ENCODE measurements at places on chromosomes 7 and 10. TPM values are rescaled to one million over a fixed set of nuclear protein-coding genes. Genes with fewer than 3 reads are reported as not detected.

DNA sequence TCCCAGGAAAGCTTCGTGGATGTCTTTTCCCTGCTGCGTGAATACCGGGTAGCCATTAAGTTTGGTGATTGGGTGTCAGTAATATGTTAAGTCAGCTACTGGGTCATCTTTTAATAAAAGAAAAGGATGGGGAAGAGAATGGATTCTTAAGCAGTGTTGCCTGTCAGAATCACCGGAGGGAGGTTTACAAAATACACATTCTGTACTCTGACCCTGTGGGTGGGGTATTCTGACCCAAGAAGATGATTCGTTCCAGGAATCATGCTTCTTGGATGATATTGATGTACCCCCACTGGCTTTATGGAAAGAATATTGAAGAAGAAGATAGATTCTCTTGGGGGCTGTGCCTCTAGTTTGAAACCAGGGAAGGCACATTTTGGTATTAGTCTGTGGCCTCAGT, 18.3 kb downstream of the SGPL1 start:
- DNase-seq, result no peak

The GRID2IP gene
- not detected for total RNA-seq

The SPOCK2 gene
- total RNA-seq, result 3.2 TPM

- DNase-seq, result no peak
Observed at GRCh38 chr7:38372290-38372689, 98.9 kb upstream of the TARP start.

DNA sequence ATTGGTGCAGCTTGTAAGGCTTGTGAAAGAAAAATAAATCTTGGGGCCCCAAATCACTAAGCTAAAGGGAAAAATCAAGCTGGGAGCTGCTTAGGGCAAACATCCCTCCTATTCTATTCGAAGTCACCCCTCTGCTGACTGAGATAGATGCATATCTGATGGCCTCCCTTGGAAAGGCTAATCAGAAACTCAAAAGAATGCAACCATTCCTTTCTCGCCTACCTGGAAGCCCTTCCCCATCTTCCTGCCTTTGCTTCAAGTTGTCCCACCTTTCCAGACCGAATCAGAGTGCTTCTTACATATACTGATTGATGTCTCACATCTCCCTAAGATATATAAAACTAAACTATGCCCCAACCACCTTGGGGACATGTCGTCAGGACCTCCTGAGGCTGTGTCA, 240.3 kb downstream of the SKIDA1 start:
- no peak for DNase-seq

DNA sequence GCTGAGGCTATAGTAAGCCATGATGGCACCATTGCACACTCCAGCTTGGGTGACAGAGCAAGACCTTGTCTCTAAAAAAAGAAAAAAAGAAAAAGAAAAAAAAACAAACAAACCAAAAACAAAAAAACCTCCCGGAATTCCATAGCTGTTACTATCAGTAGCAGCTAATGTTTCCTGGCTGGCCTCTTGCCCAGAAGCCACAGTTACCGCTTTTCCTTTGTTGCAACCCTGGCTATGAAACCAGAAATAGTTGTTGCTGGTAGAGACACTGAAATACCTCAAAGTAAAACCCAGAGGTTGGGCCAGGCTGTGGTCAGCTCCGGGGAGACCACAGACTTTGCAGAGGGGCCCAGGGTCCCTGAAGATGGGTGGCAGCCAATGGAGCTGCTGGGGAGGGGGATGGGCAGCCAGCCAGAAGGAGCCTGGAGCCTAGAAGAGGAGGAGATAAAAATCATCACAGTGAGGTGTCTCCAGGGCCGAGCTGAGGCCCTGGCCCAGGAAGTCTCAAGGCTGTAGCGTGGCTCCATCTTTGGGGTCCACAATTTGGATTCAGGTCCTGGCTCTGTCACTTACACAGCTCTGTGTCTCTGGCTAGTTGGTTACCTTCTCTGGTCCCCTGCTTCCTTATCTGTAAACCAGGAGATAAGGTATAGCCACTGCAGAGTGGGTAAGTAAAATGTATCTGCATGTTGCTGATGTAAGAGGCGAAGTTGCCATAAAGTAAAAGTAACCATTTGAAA, 3.4 kb upstream of the CHST12 start:
- no peak for DNase-seq

- DNase-seq, result no peak
Observed at GRCh38 chr10:132408367-132408781, 11.4 kb downstream of the PWWP2B start.

GRCh38 chr7:49479936-49480544, 293.4 kb upstream of the VWC2 start:
- DNase-seq, result no peak

The INSIG1 gene
- total RNA-seq, result 96.2 TPM

- peak; percentile 87 for DNase-seq
Observed at GRCh38 chr10:72334196-72334824, 20.4 kb downstream of the DNAJB12 start.

The ATP5F1C gene
- total RNA-seq, result 356 TPM

DNA sequence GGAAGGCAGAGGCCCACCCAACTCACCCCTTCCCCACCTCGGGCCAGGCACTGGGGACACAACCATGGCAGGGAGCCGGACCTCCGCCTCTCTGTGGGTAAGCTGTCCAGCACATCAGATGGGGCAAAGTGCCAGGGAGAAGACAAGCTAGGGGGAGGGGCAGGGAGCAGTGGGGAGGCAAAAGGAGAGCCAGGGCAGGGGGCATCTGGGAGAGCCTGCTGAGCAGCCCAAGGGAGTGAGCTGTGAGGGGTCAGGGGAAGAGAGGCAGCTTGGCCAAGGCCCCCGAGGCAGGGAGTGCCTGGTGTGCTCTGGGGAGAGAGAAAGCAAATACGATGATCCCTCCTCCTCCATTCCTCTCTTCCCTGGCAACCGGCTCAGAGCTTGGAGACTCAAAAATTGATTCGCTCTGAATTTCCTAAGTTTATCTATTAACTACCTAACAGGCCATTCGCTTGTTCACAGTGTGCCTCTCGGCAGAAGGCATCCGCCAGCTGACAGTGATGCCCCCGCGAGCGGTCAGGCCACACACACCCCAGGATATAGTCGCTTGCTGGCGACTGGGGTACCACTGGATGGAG, 4.5 kb downstream of the CAMK2B start:
- no peak for DNase-seq

DNA sequence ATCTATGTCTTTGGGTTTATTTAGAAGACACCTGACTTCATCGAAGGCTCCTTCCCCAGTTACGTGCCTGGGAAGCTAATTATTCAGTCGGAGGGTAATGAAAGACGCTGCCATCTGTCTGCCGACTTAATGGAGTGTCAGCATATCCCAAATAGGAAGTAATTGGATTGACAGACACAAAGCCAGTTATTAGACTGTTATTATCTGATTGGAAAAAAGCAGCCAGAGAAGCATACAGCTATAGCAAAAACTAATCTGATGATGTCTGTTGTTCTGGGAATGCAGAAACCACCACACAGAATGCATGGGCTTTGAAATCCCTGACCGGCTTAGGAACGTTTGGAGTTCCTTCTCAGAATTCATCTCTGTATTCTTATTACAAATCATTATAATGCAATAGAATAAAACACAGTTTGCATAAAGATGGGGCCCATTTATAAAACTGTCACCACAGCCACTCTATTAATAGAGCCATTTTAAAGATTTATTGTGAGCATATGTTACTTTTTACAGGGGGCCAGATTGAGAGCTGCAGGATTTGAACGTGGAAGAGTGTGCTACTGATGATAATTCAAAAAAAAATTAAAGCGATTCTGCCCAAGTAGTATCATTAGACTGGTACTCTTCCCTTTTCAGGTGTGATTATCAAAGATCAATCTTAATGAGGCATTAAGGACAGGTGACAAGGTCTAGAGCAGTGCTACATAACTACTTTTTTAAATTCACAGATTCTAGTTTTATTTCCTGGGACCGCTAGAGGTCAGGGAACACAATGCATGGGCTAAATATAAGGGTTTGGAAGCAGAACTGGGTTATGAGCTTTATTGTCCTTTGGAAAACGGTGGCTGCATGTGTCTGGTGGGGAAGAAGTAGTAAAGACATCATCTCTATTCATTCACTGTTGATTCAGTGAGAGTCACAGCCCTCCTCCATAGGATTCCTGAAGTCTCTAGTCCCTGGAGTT, 330.1 kb upstream of the LRGUK start:
- no peak for DNase-seq

DNA sequence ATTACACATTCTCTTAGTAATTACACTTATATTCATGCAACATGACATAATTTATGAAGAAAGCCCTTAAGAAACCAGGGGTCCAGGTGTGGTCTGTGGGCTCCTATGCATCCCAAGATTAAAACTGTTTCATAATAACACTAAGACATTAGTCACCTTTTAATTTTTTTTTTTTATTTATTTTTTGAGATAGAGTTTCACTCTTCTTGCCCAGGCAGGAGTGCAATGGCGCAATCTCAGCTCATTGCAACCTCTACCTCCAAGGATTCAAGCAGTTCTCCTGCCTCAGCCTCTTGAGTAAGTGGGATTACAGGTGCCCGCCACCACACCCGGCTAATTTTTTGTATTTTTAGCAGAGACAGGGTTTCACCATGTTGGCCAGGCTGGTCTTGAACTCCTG, 12.5 kb downstream of the GDI2 start:
- no peak for DNase-seq

DNA sequence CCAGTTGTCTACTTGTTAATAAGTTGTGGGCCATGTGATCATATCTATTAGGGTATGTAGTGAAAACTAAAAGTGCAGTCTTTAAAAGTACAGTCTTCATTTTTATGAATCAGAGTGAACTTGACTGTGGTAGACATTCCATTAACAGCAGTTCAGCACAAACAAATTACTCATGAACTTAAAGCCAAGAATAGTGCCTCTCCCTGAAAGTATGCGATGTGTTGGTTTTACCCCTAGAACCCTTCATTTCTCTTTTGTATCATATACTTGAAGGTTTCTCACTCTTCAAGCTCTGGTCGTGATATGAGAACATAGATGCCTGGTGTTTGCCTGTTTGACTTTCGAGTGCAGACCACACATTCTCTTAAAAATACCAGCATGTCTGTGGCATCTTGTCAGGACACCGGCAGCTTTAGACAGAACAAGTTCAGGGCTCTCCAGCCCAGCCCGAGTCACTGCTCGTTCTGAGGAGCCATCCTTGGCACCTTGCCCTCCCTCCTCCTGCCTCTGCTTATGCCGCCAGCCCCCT, 159.3 kb downstream of the LCOR start:
- no peak for DNase-seq

The POP7 gene
- total RNA-seq, result 19.4 TPM

- no peak for DNase-seq
Observed at GRCh38 chr10:88525371-88526069, 57.6 kb downstream of the RNLS start.

The CYP3A4 gene
- total RNA-seq, result not detected

GRCh38 chr7:77565917-77566316, 28.8 kb downstream of the PTPN12 start:
- DNase-seq, result no peak

The VSTM2A gene
- 0.12 TPM for total RNA-seq

DNA sequence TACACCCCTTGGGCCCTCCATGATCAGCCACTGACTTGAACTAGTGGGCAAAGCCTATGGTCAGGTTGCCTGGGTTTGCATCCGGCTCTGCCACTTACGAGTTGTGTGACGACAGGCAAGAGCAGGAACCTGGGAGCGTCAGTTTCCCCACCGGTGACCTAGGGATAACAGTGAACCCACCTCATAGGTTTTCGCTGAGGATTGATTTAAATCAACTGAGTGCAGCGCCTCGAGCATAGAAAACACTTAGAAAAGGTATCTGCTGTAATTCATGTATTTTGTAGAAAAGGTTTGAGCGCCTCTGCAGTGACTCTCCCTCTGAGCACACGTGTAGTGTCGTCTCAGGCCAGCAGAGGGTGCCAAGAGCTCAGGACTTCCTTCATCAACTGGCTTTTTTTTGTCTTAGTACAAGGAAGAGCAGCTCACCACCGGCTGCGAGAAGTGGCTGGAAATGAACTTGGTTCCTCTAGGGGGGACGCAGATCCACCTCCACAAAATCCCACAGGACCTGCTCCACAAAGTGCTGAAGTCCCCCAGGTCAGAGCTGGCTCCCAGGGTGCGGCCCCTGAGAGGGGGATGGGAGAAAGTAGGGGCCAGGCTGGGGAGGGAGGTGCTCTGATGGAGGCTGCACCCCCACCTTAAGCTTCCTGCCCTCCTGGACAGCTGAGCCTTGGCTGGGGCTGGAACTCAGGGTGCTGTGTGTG, 27.7 kb downstream of the BTBD16 start:
- peak; percentile 78 for DNase-seq

GRCh38 chr7:3107228-3107763, 63.6 kb upstream of the CARD11 start:
- no peak for DNase-seq

DNA sequence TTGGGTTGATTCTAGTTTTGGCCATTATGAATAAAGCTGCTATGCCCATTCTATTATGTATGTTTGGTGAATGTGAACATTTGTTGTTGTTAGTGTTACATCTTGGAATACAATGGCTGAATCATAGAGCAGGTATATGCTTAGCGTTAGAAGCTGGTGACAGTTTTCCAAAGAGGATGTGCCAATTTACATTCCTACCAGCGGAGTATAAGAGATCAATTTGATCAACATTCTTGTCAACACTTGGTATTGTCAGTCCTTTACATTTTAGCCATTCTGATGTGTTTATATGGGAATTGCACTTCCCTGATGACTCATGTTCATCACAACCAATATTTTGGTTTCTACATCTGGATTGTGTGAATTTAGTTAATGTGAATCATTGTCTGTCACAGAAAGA, 37.8 kb upstream of the COBL start:
- DNase-seq, result no peak

GRCh38 chr7:95687759-95688343, 84.5 kb upstream of the DYNC1I1 start:
- DNase-seq, result peak; percentile 57

The ATXN7L1 gene
- 8.6 TPM for total RNA-seq

- DNase-seq, result no peak
Observed at GRCh38 chr10:69953851-69954250, 98.8 kb upstream of the MACROH2A2 start.

The MAPK8 gene
- total RNA-seq, result 137 TPM

The PON1 gene
- 1.8 TPM for total RNA-seq

The TSPAN12 gene
- 17.3 TPM for total RNA-seq

GRCh38 chr7:145289384-145289783, 453.5 kb upstream of the TPK1 start:
- DNase-seq, result no peak

DNA sequence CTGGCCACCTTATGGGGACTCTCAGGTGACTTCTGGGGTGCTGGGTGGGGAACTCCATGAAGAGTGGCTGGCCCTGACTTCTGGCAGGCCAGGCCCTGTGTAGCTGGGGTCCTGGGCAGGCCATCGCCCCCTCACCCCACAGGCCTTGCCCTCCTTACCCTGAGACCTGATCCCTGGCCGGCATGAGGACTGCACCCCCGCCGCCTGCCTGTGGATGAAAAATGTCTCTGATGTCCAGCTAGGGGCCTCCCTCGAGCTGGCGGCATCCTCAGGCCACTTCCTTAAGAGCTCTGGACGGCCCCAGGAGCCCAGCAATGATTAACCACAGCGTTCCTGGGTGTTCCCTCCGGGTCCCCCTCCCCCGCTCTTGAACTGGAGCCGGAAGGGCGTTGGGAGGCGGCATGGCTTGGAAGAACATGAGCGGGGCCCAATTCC, 31.8 kb upstream of the SHH start:
- no peak for DNase-seq
